ENCODE measurements at places on chromosomes 1 and 21.

DNA sequence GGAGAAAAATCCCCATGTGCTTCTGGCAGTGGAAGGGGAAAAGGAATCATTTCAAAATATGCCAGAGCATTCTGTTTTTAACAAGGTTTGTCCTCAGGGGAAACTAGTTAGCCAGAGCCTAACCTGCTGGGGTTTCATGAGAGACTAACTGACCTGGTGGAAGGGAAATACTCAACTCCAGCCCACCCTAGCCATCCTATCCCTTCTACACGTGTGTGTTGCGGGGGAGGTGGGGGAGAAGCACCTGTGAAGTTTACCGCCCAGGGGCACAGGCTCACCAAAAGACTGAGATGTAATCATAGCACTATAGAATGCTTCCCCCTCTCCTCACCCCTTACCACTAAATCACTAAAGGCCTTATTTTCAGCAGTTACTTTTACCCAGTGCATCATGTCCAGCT is 139.5 kb downstream of the GRIK3 start:
- DNase-seq: no peak

GRCh38 chr21:25281134-25281533 is 326.1 kb downstream of the MRPL39 start:
- no peak for DNase-seq

DNA sequence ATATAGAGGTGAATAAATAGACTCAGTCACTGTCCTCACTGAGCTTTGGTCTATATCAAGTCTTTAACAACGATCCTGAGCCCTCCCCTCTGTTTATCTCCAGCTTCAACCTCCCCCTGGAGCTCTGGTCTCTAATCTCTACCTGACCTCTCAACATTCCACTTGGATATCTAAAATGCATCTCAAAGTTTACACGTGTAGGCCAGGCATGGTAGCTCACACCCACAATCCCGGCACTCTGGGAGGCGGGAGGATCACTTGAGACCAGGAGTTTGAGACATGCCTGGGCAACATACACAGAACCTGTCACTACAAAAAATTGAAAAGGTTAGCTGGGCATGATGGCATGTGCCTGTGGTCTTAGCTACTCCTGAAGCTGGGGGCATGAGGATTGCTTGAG is 53.4 kb downstream of the GADD45A start:
- DNase-seq: no peak

DNA sequence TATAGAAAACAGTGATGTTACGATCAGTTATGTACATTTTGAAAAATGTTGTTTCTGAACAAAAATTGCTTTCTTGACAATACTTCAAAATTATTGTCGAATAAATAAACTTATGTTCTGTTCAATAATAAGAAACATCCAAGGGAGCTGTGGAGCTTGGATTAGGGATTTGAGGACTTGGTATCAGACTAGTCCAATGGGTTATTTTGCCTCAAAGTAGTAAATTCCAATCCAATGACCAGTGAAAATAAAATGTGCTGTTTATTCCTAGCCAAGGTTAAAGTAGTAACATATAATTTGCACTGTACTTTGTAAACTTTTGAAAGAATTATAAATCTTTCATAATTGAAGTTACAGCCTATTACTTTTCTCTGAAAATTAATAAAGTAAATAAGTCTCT is 79.1 kb upstream of the IVNS1ABP start:
- no peak for DNase-seq

- no peak for DNase-seq
Observed at GRCh38 chr1:11518791-11519628, 40.1 kb downstream of the DISP3 start.

- DNase-seq: no peak
Observed at GRCh38 chr1:50427818-50428779, 4.9 kb upstream of the DMRTA2 start.

- DNase-seq: peak; percentile 55
Observed at GRCh38 chr21:45138199-45139002, 64.0 kb downstream of the ADARB1 start.

GRCh38 chr1:39508266-39508665 is 16.8 kb downstream of the BMP8A start:
- no peak for DNase-seq

GRCh38 chr1:107328087-107328486 is 187.2 kb downstream of the NTNG1 start:
- DNase-seq: no peak

DNA sequence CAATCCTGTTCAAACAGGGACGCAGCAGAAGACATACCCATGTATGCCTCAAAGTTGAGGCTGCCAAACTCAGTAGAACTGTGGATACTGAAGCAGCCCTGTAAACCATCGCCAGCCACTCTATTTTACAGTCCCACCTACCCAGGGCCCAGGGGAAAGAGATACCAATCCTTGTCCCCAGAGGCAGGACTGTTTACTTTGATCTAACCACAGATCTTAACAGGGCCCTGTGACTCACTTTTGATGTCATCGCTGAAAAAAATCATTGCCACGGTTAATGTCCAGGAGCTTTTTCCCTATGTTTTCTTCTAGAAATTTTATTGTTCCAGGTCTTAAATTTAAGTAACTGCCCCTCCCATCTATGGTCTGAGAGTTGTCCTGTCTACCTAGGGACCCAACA is 538.4 kb upstream of the NCAM2 start:
- no peak for DNase-seq

DNA sequence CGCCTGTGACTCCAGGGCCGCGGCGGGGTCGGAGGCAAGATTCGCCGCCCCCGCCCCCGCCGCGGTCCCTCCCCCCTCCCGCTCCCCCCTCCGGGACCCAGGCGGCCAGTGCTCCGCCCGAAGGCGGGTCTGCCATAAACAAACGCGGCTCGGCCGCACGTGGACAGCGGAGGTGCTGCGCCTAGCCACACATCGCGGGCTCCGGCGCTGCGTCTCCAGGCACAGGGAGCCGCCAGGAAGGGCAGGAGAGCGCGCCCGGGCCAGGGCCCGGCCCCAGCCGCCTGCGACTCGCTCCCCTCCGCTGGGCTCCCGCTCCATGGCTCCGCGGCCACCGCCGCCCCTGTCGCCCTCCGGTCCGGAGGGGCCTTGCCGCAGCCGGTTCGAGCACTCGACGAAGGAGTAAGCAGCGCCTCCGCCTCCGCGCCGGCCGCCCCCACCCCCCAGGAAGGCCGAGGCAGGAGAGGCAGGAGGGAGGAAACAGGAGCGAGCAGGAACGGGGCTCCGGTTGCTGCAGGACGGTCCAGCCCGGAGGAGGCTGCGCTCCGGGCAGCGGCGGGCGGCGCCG is at the start of gene SIM2:
SIM2 (plus strand) TSS at position 135 of the 565 bp plus-strand sequence. CDS start 632 bp downstream, outside the sequence.
- no peak for DNase-seq

DNA sequence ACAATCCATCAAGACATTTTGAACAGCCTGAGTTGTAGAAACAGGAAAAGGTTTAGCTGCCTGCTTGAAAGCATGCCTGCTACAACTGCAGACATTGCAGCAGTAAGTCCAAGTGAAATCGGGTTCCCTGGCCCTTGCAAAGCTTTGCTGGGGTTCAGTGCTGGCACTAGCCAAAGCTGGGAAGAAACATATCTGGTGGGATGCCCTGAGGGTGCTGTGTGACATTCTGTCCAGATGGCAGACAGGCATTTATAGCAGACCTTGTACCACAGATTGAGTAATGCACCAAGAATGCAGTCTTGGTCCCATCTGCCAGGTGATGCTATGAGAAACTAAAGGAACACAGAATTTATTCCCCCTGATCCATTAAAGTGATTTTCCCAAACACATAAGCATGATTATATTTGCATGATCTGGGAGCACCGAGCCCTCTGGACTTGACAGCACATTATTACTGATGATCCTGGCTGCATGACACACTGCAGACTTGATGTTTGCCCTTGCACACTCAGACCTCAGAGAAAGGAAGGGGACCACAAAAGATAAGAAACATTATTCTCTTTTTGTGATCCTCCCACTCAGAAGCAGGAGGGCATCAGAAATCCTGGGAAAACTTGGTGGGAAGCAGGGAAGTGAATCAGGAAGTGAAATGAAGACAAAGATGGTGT is 223.7 kb upstream of the FAM78B start:
- DNase-seq: no peak

GRCh38 chr1:43481491-43481890 is 27.8 kb upstream of the HYI start:
- no peak for DNase-seq

- DNase-seq: no peak
Observed at GRCh38 chr21:19237608-19238007, 834.0 kb upstream of the TMPRSS15 start.

DNA sequence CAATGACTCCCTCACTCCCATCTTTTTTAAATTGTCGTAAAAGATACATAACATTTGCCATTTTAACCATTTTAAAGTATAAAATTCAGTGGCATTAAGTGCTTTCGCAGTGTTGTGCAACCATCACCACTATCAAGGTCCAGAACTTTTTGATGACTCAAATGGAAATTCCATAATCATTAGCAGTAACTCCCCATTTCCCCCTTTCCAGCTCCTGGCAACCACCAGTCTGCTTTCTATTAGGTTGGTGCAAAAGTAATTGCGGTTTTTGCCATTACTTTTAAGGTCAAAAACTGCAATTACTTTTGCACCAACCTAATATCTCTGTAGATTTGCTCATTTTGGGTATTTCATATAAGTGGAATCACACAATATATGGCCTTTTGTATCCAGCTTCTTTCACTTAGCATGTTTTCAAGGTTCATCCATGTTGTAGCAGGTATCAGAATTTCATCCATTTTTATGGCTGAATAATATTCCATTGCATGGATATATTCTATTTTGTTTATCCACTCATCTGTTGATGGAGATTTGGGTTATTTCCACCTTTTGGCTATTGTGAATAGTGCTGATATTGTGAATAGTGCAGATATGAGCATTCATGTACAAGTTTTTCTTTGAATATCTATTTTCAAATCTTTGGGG is 159.7 kb downstream of the HIVEP3 start:
- no peak for DNase-seq

GRCh38 chr21:39681845-39682244 is 63.1 kb upstream of the IGSF5 start:
- DNase-seq: no peak

GRCh38 chr1:41754540-41754939 is 164.2 kb downstream of the HIVEP3 start:
- DNase-seq: peak; percentile 28

DNA sequence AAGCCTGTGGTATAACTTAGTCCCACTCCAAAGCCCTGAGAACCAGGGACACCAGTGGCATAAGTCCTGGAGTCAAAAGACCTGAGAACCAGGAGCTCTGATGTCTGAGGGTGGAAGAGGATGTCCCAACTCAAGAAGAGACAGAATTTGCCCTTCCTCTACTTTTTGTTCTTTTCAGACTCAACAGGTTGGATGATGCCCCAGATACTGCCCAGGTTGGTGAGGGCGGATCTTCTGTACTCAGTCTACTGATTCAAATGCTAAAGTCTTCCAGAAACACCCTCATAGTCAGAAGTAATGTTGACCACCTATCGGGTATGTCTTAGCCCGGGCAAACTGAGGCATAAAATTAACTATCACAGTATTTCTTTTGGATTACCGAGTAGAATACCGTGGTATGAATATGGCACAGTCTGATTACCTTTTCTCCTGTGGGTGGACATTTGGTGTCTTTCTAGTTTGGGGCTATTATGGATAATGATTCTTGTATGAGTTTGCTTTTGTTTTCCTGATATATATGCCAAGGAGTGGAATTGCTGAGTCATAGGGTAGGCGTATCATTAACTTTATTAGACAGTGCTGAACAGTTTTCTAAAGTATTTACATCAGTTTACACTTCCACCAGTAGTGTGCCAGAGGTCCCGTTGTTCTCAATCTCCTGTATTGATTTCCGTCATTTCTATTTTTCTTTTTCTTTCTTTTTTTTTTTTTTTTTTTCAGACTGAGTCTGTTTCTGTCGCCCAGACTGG is 3.2 kb upstream of the CHAF1B start:
- no peak for DNase-seq

GRCh38 chr21:43734928-43735229 is 15.9 kb downstream of the PDXK start:
- no peak for DNase-seq
